Neural crest cell (in vitro differentiated cells): ENCODE measurements at places on chromosomes 2 and 18.

DNA sequence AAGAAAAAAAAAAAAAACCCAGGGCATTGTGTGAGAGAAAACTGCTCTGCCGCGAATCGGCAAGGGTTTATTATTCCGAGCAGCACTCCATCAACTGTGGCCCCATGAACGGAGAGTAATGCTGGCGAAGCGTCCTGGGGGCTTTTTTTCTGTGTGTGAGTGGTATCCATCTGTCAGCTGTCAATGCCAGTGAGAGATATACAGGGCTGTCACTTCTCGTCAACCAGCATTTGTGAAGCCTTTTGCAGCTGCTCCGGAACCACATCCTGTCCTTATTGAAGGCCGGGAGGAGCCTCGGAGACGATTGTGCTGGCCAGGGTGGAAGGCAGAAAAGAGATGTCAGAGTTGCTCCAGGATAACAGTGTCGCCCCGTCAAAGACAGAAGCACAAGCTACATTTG, 356.9 kb upstream of the SMIM21 start:
- peak; percentile 36 for DNase-seq

GRCh38 chr2:187117483-187117882, 268.5 kb upstream of the ZSWIM2 start:
- DNase-seq: no peak

DNA sequence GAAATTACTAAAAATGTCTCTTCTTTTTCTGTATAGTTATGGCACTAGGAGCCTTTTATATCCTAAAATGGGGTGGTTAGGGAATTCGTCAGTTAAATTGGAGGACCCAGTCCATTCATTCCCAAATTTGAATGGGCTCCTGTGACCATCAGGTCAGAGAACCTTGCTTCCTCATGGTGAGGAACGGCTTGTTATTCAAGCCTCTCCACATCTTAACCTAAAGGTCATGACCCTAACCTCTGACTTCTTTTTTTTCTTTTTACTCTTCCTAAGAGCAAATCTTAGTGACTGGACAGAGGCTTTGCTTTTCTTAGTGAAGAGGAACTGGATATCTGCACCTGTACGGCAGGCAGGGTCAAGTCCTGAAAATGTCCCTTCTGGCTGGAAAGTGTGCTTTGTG, 53.1 kb downstream of the GREB1L start:
- DNase-seq: no peak

DNA sequence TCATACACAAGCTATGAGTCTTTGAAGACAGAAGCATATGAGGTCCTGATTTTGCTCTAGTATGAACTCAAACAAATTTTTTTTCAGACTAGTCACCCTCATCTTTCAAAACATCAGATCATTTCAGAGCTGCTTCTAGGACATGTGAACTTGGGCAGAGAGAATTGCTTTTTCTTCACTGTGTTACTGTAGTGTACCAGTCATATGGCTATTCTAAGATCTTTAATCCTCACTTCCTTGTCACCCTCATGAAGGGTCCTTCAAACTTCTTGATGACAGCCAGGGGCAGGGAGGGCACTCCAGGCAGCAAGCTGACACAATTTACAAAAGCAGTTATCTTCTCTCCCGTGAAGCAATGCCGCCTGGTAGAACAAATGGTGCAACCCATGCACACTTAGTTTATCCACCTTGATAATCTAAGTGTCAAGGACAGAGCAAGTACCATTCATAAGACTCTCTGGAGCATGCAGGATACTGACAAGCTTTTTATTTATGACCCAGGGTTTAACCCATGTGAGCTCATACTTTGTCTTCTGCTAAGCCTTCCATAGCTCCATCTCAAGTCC, 200.6 kb downstream of the DPP10 start:
- DNase-seq: no peak

DNA sequence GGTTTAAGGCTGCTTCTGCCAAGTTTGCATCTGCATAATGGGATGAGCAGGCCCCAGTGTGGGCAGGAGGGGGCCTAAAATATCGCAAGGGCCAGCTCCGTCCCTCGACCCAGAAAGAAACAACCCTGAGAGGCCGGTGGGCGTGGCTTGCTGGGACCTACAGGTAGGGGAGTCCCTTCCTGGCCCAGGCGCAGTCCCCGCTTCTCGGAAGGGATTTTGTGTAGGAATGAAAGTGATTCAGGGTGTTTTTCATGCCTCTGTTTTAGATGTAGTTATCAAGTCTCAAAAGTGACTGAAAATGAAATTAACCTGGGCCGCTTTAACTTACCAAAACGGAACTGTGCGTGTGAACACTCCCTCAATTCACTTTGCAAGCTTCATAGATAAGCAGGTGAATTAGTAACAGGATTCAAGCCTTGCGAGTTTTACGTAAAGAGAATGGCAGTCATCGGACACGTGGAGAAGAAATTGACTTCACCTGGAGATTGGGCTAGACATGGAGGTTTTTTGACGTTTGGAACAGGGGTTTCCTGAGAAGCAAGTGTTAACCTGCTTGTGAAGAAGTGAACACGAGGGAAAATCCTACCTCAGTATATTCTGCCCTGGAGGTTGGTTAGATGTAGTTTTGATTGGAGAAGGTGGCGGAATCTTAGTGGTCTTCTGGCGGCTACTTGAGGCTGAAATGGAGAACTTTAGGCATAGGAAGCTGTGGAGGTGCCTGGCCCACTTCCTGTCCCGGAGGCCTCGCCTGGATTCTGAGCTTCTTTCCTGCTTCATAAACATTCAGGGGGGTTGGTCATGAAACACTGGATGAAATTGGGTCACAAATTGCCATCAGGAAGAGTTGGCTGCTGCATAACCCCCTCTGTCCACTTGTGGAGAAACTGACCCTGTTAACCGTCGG, 1.7 kb downstream of the NCK2 start:
- no peak for DNase-seq

DNA sequence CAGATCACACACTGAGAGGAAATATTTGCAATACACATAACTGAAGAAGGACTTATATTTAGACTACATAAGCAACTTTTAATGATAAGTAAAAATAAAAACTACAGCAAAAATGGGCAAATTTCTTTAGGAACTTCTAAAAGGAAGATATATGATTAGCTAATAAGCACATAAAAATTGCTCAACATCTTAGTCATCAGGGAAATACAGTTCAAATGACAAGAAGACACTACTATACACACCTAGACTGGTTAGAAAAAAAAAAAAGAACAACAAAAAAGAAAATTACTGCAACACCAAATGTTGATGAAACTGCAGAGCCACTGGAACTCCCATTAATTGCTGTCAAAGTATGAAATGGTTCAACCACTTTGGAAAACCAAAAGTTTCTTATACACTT, 1247.5 kb upstream of the ACVR2A start:
- no peak for DNase-seq

DNA sequence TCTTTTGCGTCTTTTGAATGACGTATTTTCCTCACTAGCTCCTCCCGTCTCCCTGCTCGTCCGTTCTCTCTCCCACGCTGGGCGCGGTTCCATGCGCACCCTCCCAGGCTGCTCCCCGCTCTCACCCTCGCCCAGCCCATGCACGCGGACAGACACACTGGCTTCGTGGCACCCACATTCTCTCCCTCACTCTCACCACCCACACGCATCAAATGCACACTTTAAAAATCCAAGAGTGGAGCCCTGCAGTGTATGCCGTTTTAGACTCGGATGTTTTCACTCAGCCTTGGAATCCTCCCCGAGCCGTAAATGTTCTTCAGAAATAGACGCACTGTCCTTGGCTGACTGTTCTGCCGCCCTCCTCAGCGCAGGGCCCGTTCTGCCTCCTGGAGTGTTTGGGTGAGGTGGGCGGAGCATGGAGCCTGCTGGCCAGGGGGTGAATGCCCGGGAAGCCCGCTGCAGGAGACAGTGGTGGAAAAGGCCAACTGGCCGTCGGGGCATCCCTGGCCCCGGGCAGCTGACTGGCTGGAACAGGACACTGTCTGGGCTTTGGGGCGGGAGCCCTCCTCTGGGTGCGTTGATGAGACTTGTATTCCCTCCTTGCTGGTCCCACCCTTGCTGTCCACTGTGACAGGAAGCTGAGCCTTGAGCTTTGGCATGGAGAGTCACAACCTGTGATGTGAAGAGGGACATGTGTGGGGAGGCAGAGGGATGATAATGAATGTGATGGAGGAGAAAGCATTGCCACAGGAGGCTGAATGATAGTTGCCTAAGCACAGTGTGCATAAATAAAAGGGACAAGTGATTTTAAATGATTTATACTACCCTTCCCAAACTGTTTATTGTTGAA, 35.4 kb upstream of the LYPD6B start:
- DNase-seq: no peak

DNA sequence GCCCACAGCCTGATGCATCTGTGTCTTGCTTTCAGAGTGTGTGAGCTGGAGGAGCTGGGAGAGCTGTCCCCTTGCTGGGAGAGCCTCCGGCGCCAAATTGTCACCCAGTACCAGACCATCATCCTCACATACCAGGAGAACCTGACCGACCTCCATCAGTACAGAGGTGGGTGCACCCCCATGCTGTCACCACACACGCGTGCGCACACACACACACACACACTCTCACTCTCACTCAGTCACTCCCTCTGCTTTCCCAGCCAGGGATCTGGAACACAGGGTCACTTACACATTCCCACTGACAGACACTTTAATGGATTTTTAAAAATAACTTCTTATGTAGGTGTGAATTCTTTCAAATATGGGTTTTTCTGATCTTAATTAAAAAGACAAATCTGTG, 64.5 kb downstream of the COA5 start:
- no peak for DNase-seq

DNA sequence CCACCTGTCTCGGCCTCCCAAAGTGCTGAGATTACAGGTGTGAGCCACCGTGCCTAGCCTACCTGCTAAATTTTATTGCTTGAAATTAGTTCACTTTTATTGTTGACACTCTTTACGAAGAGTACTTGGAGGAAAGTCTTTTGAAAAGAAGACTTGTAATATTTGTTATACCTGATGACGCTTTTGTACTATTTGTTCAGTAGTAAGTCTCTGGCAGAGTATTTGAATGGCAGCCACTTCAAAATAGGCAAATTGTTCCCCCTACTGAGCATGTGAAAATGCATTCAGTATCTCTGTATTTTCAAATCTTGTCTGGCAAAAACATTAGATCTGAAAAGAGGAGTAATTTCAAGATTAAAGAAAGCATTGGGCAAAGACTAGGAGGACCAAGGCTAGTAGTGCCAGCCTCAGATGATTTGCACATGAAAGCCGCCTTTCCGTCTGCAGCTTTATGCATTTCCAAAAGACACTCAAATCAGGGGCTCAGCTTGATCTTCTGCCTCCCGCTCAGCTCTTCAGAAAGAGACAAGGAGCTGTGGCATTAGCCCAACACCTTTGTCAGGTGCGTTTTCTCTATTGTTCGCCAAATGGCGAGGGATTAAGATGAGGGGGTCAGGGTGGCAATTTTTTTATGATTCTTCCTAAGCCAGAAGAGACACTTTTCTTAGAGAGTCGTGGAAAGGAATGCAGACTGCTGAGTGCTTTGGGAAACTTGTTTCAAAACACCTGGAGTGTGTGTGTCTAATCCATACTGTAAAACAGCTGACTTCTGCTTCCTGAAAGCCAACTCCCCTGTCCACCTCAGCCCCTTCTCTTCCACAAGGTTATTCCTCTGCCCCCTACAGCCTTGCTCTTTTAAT, 18.8 kb upstream of the FOXI3 start:
- no peak for DNase-seq

GRCh38 chr18:44342946-44343345, 337.7 kb upstream of the SETBP1 start:
- no peak for DNase-seq

GRCh38 chr2:28250006-28250405, 142.7 kb upstream of the FOSL2 start:
- no peak for DNase-seq

DNA sequence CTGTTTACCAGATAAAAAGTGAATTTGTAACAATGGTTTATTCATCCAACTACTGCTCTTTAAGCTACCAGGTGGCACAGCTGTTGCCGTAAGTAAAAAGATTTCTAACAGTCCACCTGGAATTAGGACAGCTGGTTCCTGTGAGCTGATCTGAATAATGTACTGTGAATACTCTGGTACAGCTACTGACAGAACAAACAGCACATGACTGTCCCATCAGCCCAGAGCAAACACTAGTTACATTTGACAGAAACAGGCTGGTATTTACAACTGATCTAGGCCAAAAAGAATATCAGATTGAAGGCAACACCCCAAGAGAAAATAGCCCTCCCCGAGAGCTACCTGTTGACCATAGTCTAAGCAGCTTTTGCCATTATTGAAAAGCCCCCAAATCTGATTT, 840.4 kb downstream of the CPS1 start:
- no peak for DNase-seq

GRCh38 chr2:165793161-165793778, 777 bp downstream of the GALNT3 start:
- DNase-seq: peak; percentile 6

- DNase-seq: no peak
These were observed 167.0 kb upstream of the TPO start for GRCh38 chr2:1246239-1246638.
